Stimulated activated CD8-positive, alpha-beta memory T cell treated with anti-CD3 and anti-CD28 coated beads, Interleukin-2, amount 100 ng/mL, for 1 hour (primary cell): ENCODE measurements at places on chromosomes 2 and 18.
A peak's percentile ranks its signal among the peaks of the same experiment; 100 is the strongest.

DNA sequence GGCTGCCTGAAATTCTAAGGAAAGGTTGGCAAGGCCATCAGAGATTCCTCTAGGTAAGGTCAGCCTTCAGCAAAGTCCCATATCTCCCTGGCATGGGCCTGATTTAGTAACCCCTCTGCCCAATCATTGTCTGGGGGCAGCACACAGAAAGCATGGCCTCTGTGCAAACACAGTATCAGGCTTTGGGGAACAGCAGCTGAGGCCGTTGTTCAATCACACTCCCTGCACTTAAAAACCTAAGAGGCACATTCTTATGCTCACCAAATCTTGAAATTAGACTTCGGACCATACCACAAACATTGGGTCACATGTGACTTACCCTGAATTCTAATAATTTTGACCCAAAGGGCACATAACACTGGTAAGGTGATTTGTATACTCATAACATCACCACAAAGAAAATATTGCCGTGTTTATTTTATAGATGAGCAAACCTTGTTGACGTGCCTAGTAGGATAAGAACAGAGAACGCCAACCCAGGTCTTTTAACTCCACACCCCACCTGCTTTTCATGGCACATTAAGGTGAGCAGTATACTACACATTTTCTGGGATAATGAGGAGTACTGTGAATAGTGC is 212.7 kb downstream of the HNMT start:
- DNase-seq = no peak

GRCh38 chr2:74777161-74777900 is 56.6 kb upstream of the HK2 start:
- no peak for DNase-seq

GRCh38 chr2:237210763-237211162 is 125.1 kb downstream of the COPS8 start:
- DNase-seq = no peak

GRCh38 chr2:23293063-23293462 is 91.9 kb upstream of the KLHL29 start:
- no peak for DNase-seq

DNA sequence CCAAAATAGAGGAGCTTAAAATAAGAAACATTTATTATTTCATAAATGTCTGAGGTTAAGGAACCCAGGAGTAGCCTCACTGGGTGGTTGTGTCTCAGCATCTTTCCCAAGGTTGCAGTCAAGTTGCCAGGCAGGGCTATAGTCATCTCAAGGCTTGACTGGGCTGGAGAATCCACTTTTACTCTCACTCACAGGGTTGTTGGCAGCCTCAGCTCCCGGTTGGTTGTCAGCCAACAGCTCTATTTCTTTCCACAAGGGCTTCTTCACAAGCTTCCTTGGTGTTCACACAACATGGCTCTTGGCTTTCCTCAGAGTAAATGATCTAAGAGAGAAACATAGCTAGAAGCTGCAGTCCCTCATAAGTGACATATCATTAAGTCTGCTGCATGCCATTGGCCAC is 55.6 kb upstream of the TEX51 start:
- no peak for DNase-seq

GRCh38 chr2:190088917-190089316 is 26.4 kb upstream of the MSTN start:
- DNase-seq = no peak

DNA sequence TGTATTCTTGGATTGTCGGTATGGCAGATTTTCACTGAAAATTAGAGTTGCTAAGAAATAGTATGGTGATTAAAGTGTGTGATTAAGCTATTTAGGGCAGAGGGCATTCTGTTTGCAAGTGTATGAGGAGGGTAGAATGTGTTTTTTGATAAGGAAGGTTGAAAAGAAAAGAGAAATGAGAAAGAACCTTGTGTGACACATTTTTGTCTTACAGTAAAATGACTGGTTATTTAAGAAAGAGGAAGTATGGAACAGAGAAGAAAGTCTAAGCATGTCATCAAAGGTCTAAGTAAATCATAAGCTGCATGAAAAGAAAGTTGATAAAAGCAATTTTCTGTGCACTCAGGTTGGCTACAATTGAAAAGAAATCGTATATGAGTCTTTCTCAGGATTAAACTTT is 5.2 kb upstream of the RSAD2 start:
- no peak for DNase-seq

DNA sequence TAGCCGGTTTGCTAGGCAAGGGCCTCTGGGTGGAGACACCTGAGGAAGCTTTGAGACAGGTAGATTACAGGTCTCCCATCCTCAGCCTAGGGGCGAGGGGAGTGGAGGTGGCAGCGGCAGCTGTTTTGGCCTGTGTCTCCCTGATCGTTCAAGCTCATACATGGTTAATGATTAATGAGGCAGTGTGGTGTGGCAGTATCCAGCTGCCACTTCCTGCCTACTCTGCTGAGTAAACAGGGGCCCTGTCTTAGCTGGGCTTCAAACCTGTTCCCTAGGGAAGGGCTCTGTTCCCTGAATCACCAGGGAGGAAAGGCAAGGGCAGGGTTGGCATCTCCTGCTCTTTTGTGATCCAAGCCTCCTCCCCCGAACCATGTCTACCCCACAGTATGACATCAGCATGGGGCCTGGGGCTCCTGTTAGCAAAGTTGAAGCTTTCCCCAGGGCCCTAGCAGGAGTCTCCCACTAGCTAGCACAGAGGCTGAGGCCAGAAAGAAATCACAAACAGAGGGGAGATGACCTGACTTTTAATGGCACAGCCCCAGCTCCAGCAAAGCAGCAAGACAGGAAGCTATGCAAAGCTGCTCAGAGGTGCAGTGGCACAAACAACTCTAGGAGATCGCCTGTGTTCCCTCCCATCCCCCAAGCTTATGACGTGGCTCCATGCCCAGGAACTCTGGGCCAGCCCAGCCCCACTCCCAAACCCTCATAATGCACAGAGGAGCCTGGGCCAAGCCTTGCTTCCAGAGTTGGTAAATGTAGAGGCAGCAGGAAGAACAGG is 3.7 kb upstream of the TUBA4B start:
- DNase-seq = no peak

DNA sequence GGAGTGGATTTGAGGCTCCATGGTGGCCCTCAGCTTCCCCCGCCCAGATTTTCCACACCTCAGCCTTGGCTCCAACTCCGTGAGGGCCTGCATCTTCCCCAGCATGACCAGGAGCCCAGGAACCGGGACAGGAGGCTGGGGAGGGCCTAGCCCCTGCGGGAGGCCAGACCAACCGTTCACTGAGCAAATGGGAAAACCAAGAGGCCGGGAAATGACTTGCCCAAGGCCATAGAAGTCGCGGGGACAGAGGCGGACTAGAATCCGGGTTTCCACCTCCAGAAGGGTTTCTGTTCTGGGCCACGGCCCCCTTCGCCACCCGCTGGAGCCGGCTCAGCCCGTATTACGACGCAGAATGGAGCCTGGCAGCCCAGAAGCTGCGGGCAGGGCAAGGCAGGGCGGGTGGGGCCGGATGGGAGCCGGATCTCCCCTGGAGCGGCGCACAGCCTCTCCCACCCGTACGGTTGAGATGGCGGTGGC is 7.9 kb upstream of the CRYBA2 start:
- DNase-seq = no peak

DNA sequence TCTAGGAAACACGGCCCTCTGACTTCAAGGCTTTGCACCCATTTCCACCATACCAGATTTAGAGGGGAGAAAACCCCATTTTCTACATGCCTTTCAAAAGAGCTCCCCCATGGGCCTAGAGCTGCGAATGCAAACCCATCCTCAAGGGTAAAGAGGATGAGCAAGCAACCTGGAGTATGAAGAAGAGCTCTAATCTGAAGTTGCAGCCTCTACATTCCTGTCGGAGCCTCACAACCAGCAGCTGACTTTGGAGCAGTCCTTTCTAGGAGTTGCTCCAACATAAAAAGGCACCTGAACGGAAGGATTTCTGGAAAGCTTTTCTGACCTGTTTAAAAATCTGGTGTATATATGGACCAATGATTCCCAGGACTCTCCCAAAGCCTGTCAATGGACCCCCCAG is 81.4 kb upstream of the POMC start:
- DNase-seq = no peak

DNA sequence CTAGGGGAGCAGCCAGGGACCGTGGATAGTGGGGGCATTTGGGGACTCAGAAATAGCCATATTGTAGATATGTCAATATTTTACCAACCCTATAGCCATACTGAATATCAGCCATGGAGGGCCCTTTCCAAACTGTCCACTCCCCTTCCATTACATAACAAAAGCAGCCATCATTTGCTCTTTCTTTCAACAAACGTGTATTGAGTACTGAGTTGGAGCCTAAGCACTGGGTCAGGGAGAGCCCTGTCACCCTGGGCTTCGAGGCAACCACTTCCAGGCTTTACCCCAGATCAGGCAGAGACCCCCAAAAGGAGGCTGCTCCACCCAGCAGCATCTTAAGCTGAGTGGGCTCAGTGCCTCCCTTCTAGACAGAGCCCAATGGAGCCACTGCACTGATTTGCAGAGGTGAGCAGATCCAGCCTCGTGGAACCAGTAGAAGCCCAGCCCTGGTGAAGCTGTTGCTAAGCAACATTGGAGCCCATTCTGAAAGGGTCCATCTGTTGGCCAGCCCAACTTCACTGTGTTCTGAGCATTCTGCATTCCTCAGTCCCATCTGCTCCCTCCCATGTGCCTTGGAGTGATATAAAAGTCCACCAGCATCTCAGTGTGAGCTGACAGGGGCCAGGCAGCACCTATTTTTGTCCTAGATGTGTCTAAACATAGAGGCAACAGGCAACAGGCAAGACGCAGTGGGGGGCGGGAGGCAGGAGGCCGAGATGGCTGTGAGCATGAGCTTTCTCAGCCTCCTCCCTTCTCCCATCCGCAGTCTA is 112.1 kb downstream of the PLB1 start:
- no peak for DNase-seq

GRCh38 chr18:48953104-48953706 is 2.4 kb upstream of the SMAD7 start:
- no peak for DNase-seq

DNA sequence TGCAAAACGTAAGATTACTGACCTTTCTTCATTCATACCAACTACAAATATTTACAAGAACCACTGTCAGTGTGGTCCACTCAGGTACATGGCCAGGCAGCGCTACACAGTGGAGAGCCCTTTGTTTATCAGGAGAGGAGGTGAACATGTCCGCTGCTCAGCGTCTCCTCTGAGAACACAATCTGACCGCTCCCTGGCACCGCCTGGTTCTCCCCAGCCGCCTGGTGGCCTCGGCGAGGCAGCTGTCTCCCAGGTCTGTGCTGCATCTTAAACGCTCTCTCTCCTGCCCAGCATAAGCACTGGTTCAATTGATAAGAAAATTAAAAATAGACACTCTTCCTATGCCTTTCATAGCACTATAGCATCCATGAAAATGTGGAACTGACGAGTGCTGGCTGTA is 146.8 kb upstream of the PXDN start:
- DNase-seq = no peak

DNA sequence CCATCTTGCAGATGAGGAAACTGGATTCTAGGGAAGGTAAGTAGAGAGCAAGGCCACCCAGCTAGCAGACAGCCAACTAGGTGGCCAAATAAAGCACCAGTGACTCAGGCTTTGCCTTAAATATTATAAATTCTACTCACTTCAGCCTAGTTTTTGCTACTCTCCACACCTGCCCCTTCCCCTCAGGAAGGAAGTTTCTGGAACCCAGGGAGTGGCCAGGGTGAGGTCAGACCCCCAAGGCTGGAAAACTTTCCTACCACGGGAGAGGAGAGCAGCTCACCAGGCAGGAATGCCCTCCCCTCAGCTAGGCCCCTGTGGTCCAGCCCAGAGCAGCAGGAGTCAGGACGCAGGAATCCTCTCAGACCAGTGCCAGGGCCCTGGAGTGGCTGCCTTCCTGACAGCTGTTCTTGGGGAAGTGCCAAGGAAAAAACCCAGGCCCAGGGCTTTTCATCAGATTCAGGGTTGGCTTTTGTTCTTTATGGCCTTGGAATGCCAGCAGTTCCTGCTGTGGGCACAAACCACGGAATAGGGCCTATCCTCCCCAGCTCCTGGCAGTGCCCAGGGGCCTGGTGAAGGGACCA is 5.1 kb upstream of the PAX8 start:
- DNase-seq = no peak

DNA sequence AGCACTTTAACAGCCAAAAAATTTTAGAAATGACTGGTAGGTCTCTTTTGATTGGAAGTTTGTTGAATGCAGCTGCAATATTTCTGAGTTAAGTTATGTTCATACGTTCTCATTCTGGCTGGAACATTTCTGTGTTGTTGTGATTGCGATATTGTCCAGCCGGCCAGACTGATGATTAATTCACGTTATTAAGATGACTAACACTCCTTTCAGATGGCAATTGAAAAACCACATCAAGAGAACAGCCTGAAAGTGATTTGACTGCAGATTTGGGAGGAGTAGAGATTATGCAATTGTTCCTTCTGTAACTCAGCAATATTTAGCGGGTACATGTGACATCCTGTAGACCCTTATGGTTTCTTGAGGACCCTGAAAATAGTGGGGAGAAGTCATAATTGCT is 133.7 kb downstream of the FBXO15 start:
- no peak for DNase-seq

- DNase-seq = no peak
Observed at GRCh38 chr18:67068608-67069007, 447.9 kb downstream of the DSEL start.

GRCh38 chr2:199710551-199710950 is 140.4 kb downstream of the FTCDNL1 start:
- DNase-seq = no peak

- DNase-seq = no peak
Observed at GRCh38 chr2:36461039-36461681, 105.6 kb downstream of the CRIM1 start.

DNA sequence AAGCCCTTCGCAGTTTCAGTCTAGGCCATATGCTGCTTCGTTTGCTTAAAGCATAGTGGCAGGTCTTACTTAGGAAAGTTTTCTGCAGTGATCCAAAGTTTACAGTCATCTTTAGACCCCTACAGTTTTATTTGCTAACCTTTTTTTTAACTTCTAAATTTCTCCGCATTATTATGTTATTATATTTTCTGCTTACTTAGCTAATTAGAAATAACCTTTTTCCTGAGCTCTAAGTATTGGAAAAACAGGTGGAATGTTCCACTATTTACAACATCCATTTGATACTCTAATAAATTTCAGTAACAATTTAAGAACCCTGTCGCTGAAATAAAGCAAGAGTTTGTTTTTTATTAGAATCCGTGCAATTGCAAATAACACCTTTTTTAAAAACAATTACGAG is 4.1 kb upstream of the RAD51AP2 start:
- DNase-seq = no peak

GRCh38 chr2:33599175-33599942 is at the start of gene FAM98A:
Gene FAM98A (minus strand): TSS chr2:33599299. CDS start chr2:33599221, 78 bp downstream.
- DNase-seq = peak; percentile 99

GRCh38 chr2:199309411-199309810 is 148.3 kb downstream of the SATB2 start:
- DNase-seq = no peak

GRCh38 chr2:445896-446295 is 158.0 kb upstream of the ALKAL2 start:
- no peak for DNase-seq

GRCh38 chr2:165609672-165610071 is 140.2 kb downstream of the CSRNP3 start:
- DNase-seq = no peak
